ENCODE measurements at places on chromosomes 11 and 22. TPM values are rescaled to one million over a fixed set of nuclear protein-coding genes. Genes with fewer than 3 reads are reported as not detected.

TRPM5 gene
- not detected for total RNA-seq

RCE1 gene
- total RNA-seq, result 45.7 TPM

GRCh38 chr11:103024086-103024485, 67.9 kb downstream of the DCUN1D5 start:
- no peak overlapping the region for H3K4me3 ChIP-seq
- no peaks in the 10 kb centered on the region for H3K27me3 ChIP-seq
- DNase-seq, result no peak
- no peak overlapping the region for H3K27ac ChIP-seq

DNA sequence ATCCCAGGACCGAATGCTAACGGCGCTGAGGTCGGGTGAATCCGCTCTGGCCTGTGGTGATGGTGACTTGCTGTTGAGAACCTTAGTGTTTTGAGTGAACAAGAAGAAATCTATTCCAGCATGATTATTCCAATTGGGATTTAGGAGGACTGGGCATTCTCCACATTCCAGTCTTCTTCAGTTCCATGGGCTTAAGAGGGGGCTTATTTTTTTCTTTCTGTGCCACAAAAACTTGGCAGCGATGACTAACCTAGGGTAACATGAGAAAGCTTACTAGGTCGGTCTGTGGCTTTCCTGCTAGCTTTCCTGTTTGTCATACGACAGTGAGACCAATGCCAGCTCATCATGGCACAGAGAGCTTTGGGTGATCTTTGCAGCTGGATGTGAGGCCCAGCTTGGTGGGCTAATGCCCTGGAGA, 62.9 kb upstream of the ATXN10 start:
- no peak for DNase-seq
- no peaks in the 10 kb centered on the region for H3K4me1 ChIP-seq
- no peak overlapping the region for H3K4me3 ChIP-seq

- peaks cover 23% of the 10 kb centered on the region for H3K4me1 ChIP-seq
- peaks cover 28% of the 10 kb centered on the region for H3K36me3 ChIP-seq
- H3K27me3 ChIP-seq, result no peaks in the 10 kb centered on the region
- no peak overlapping the region for H3K4me3 ChIP-seq
Observed at GRCh38 chr11:57791321-57792059, 29.9 kb downstream of the CTNND1 start.

DNA sequence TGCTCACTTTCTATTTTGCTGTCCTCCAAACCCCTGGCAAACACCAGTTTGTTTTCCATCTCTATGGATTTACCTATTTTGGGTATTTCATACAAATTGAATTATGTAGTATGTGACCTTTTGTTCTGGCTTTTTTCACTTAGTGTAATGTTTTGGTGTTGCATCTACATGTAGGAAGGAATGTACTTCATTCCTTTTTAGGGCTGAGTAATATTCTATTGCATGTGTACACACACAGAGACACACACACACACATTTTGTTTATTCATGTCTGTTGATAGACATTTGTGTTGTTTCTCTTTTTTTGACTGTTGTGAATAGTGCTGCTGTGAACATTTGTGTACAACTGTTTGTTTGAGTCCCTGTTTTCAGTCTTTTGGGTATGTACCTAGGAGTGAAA, 90.4 kb downstream of the UVRAG start:
- H3K36me3 ChIP-seq, result no peaks in the 10 kb centered on the region
- H3K27me3 ChIP-seq, result no peaks in the 10 kb centered on the region
- DNase-seq, result no peak
- H3K4me1 ChIP-seq, result no peaks in the 10 kb centered on the region

GRCh38 chr11:54558919-54559318, 44.9 kb downstream of the OR4C46 start:
- H3K4me3 ChIP-seq, result no peak overlapping the region
- H3K36me3 ChIP-seq, result no peaks in the 10 kb centered on the region
- no peaks in the 10 kb centered on the region for H3K4me1 ChIP-seq
- H3K27ac ChIP-seq, result no peak overlapping the region
- no peak for DNase-seq
- H3K27me3 ChIP-seq, result no peaks in the 10 kb centered on the region

GRCh38 chr11:83410605-83411565, 124.7 kb upstream of the CCDC90B start:
- no peaks in the 10 kb centered on the region for H3K36me3 ChIP-seq
- no peak for DNase-seq
- H3K4me1 ChIP-seq, result no peaks in the 10 kb centered on the region

GVQW3 gene
- not detected for total RNA-seq

DNA sequence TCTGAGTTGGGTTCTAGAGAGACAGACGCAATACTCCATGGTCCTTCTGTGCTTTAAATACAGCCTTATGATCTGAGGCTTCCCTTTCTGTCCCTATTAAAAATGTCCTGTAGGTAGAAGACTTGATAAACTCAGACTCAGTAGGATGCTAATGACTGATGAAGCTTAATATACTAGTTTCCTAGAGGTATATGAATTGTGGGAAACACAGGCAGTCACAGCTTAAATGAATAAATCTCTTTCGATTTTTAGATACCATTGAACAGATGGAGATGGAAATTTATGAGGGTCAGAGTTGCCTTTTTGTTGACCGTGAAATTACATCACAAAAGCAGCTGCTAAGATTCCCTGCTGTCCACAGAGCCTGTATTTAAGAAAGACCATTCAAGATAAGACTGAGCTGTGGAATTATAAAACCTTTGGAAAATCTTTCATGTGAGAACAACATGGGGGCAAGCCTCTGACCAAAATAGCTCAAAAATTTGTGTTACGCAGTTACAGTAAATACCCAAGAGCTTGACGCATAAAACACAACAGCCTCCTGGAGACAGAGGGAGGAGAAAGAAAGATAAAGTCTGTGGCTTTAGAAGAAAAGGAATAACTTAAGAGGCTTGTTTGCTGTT, 172.3 kb downstream of the AASDHPPT start:
- DNase-seq, result no peak
- H3K27ac ChIP-seq, result no peak overlapping the region

CRYBB1 gene
- 7.3 TPM for total RNA-seq

HIRA gene
- 36.2 TPM for total RNA-seq

MMP13 gene
- total RNA-seq, result not detected

LSP1 gene
- 41.9 TPM for total RNA-seq

MUC5B gene
- total RNA-seq, result under 0.01 TPM
